ENCODE measurements at places on chromosomes 16 and 17.

- no peak for DNase-seq
Observed at GRCh38 chr17:62206550-62206949, 141.5 kb upstream of the MED13 start.

DNA sequence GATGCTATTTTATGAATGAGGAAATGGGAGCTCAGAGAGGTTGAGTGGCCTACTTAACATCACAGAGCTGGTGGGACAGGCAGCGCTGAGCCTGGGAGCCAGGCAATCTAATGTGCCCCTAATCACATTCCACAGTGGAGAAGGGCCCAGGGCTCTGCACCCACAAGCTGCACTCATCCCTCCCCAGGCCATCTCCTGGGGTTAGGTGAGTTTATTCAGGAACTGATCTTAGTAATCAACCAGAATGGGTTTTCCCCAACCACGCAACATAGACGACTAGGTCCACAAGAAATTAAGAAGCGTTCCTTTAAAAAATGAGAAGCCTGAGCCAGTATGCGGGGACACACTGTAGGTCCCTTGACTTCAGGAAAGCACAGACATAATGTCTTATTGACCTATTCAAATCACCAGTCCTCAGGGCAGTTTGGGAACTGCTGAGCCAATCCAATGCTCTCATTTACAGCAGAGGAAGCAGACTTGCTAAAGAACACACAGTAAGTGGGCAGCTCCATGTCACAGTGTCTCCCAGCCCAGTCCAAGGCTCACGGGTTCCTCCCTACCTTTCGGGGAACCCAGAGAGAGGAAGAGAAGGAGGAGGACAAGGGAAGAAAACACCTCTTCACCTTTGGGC, 2.3 kb downstream of the MPP3 start:
- DNase-seq: peak; percentile 57

- DNase-seq: no peak
Observed at GRCh38 chr17:12104831-12105230, 84.2 kb downstream of the MAP2K4 start.

DNA sequence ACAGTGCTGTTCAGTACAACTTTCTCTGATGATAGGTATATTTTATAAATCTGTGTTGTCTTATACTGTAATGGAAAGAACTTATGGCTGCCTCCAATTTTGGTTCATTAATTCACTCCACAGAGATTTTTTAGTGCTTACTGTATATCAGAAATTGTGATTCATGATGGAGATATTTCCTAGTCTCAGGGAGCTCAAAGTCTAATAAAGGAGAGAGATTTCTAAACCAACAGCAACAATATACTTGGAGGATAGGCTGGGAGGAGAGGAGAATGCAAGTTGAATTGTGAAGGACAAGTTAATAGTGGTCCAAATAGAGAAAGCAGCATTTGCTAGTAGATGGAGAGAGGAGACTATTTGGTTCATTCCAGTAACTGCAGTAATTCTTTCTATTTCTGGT, 63.5 kb downstream of the TANC2 start:
- DNase-seq: no peak

GRCh38 chr17:28549236-28550132, 2.9 kb downstream of the UNC119 start:
- peak; percentile 67 for DNase-seq
